ENCODE measurements at places on chromosomes 16 and 17. TPM values are rescaled to one million over a fixed set of nuclear protein-coding genes. Genes with fewer than 3 reads are reported as not detected.

GRCh38 chr17:13544292-13544691 lies 57.4 kb downstream of the HS3ST3A1 start:
- DNase-seq = peak; percentile 93

- no peak for DNase-seq
Observed at GRCh38 chr17:75602644-75603043, 15.0 kb downstream of the MYO15B start.

- no peak for DNase-seq
Observed at GRCh38 chr16:49930841-49931240, 74.9 kb upstream of the ZNF423 start.

- no peak for DNase-seq
Observed at GRCh38 chr17:34756637-34757021, 177.2 kb downstream of the TMEM132E start.

- DNase-seq = no peak
Observed at GRCh38 chr17:75854881-75855309, 240 bp downstream of the WBP2 start.

GRCh38 chr17:48611213-48611612 lies 396 bp upstream of the HOXB7 start:
- no peak for DNase-seq

GRCh38 chr17:61761827-61762226 lies 101.5 kb downstream of the BRIP1 start:
- no peak for DNase-seq

DNA sequence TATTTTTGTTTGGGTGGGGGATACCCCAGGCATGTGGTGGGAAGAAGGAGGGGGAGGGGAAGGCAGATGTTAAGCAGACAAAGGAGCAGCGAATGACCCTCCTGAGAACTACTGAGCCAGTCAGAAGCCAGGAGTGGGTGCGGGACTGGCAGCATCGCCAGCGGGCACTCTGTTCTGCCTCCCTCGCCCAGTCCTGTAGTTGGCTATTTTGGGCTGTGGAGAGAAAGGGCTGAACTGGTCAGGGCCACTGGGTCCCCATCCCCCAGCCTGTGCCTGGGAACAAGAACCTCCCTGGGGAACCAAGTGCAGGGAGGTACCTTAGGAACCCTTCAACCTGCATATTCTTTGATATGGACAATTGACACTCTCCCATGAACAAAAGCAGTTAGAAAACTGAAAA lies 6.4 kb downstream of the LRRC3C start:
- no peak for DNase-seq

DNA sequence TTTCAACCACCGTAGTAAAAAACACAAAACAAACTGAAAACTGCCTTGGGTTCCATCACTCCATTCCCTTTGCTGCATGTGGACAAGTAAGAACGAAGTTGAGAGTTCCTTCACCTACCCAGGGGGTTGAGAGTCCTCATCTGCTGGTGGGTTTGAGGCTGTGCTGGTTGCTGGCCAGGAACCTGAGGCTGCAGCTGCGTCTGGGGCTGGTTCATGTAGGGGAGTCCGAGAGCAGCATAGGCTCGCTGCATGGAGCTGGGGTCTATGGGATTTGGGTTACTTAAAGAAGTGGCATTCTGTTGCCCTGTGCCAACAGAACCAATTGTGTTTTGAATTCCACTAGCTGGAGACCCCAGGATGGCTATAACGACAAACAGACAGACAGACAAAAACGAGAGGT lies 65.2 kb upstream of the TRAP1 start:
- DNase-seq = no peak

- DNase-seq = no peak
Observed at GRCh38 chr16:29738514-29738913, 7.3 kb downstream of the C16orf54 start.

DNA sequence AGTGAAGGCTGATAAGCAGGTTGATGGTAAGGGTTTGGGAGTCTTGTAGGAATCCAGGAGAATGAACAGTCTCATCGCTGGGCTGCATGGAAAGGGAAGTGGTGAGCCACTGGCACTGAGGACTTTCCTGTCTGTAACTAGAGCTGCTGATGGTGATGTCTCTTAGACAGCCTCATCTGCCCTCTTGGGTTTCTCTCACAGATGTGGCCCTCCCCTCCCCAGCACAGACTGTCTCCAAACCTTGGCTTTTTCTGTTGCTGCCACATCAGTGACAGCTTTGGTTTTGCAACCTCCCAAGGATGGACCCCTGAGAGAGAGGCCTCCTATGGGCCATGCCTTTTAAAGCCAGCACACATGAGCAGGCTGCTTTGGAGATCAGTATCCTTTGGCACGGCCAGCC lies 16.9 kb downstream of the PLCG2 start:
- no peak for DNase-seq

DNA sequence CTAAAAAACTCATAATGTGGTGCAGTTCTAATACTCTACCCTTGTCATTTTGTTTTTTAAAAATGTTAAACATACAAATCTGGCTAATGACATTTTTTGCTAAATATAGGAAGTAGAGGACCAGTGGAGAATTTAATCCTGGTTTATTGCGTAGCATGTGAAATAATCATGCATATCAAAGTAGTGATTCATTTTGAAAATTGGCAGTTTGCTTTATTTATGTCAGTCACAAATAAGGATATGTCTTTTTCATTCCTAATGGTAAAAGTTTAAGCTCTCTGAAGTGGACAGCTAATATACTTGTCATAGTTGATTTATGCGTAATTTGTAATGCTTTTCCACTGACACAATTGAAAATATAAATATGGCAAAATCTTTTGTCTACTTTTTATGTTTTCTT lies 224.2 kb downstream of the BCAS3 start:
- no peak for DNase-seq

GRCh38 chr17:69030169-69030568 lies 30.6 kb downstream of the ABCA9 start:
- no peak for DNase-seq

DNA sequence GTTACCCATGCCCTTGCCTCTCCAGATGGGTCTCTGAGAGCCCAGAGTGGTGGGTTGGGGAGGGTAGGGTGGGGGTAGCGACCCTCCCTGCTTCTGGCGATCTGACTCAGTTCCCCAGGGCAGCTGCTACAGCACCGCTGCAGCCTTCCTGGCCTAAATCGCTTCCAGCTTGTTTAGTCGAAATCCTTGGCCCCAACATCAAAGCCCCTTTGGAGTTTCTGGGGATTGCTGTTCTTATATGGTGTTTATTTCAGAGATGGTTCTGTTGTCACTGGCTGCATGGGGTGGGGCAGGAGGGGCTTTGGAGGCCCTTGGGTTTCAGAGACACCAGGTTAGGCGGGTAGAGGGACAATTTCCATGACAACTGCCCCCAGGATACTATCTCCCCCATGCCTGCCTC lies 35.9 kb downstream of the FZD2 start:
- peak; percentile 39 for DNase-seq

DNA sequence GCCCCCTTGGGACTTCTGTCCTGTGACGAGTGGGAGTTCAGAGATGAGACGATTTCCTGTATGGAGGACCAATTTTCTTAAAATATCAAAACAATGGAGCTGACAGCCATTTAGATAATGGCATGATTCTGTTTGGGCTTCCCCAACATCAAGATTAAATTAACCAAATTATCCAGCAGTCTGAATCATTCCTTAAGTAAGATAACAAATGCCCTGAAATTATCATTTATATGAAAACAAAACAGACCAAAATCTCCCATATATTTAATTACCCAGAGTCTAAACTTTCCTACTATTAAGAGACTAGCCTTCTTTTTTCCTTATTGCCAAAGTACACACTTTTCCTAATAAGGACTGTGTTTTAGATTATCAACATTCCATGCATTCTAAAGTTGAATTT lies 550.1 kb upstream of the PSMD7 start:
- no peak for DNase-seq

DNA sequence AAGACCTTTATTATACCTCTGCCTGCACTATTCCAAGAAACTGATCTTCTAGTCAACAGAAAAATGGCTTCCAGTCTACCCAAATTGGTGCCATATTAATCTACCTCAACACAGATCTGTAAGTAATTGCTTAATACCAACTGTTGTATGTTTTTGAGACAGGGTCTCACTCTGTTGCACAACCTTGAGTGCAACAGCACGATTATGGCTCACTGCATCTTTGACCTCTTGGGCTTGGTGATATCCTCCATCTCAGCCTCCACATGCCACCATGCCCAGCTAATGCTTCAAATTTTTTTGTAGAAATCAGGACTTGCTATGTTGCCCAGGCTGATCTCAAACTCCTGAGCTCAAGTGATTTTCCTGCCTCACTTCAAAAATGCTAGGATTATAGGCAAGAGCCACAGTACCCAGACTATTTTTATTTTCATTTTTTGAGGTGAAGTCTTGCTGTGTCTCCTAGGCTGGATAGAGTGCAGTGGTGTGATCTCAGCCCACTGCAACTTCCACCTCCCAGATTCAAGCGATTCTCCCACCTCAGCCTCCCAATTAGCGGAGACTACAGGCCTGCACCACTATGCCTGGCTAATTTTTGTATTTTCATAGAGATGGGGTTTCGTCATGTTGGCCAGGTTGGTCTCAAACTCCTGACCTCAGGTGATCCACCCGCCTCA lies 14.4 kb downstream of the NUFIP2 start:
- DNase-seq = no peak

The SDR42E1 gene
- total RNA-seq = 8.8 TPM

The HOXB4 gene
- 4.5 TPM for total RNA-seq

The TP53TG3F gene
- not detected for total RNA-seq

The OR1A1 gene
- not detected for total RNA-seq

The CRYBA1 gene
- total RNA-seq = not detected

The RAB37 gene
- total RNA-seq = 4.8 TPM

The PRR35 gene
- total RNA-seq = not detected

The AMZ2 gene
- total RNA-seq = 48.4 TPM

The WDR90 gene
- 41.3 TPM for total RNA-seq

The WFIKKN1 gene
- total RNA-seq = 1.4 TPM

The KIAA0513 gene
- total RNA-seq = 22.6 TPM

The USP31 gene
- 10.9 TPM for total RNA-seq

Data from left lung (tissue), 14 donors.